Activated B cell treated with CpG ODN at 0.5 μM for 24 hours (primary cell): ENCODE measurements at places on chromosomes 7 and 10. TPM values are rescaled to one million over a fixed set of nuclear protein-coding genes. Genes with fewer than 3 reads are reported as not detected.

- DNase-seq, result no peak
Measured at GRCh38 chr10:22133749-22134624, 83.8 kb downstream of the EBLN1 start.

- DNase-seq, result no peak
Measured at GRCh38 chr7:77316219-77316978, 99.8 kb downstream of the GSAP start.

MNX1 gene
- total RNA-seq, result not detected in 2 replicates

- DNase-seq, result no peak
Measured at GRCh38 chr7:36312064-36312914, 77.4 kb upstream of the ANLN start.

DNA sequence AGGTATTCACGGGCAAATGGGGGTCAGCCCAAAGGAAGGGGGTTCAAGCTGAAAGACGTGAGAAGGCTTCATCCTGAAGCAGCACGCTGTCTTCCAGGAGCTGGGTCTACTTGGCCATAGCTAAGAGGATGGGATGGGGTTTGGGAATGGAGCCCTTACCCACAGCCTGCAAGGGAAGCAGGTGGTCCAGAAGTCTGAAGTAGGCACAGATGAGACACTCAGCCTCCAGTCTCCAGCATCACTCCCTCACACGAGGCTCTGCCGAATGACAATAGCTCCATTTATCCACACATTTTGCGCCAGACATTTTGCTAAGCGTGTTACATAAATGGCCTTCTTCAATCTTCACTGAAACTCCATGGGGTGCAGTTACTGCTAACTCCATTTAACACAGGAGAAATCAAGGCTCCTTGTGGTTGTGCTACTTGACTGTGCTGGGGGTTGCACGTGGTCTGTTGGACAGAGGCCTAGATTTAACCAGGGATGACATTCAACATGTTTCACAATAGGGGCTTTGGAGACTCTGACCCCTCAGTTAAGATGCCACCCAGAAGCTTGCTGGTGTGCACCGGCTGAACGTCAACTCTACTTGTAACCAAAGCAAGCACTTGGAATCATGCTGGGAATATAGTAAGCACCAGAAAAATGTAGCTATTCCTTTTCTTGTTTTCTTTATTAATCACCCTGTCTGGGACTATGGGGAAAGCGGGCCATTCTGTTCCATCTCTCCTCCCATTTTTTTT is 85.3 kb downstream of the FAM241B start:
- no peak for DNase-seq

GIMAP4 gene
- total RNA-seq, result 0.29 and 0.40 TPM in 2 replicates

ELN gene
- not detected in 2 replicates for total RNA-seq

ASAH2 gene
- 1.8 and 2.3 TPM in 2 replicates for total RNA-seq

DNA sequence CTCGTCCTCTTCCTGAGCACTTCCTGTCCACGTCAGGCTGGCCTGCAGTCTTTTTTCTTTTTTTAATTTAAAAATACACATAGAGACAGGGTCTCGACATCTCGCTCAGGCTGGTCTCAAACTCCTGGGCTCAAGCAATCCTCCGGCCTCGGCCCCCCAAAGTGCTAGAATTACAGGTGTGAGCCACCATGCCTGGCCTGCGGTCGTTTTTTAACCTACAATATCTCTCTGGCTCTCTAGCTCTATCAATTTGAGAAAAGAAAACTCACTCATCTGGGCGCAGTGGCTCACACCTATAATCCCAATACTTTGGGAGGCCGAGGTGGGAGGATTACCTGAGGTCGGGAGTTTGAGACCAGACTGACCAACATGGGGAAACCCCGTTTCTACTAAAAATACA is 4.0 kb upstream of the OAT start:
- no peak for DNase-seq

MOGAT3 gene
- not detected in 2 replicates for total RNA-seq

DNA sequence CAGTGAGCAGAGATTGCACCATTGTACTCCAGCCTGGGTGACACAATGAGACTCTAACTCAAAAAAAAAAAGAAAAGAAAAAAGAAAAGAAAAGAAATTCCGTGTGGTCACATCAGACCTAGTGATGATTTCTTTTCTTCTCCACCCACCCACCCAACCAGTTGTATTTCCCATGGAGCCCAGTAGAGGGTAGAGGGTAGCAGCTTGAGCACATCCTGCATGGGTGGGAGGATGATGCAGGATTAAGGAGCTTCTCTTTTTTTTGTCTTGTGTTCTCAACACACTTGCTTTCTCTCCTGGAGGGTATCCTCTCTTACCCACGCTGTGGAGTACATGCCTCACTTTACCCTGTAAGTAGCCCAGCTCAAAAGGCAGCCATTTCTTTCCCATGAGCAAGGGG is 118.6 kb upstream of the CARD11 start:
- no peak for DNase-seq

DNA sequence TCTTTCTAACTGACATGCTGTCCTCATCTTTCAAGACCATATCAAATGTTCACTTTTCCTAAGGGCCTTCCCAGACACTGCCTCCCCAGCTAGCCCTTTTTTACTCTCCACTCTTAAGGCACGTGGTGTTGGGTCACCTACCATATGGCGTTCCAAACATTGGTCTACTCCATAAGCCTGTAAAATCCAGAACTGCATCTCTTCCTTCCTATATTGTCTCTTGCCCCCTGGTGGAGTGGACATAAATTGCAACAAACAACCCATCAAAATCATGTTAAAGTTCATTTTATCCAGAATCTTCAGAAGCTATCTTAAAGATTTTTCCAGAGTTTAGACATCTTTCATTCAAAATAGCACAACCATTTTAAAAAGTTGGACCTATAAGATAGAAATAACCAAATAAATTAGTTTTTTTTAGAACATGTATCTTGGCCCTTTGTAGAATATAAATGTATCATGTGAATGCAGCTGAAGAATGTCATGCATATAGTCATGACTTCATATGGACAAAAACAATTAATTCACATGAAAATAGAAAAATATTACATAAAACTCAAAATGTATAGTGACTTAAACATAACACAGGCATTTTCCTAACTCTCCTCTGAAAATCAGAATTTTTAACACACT is 180.6 kb upstream of the CHRM2 start:
- no peak for DNase-seq

- no peak for DNase-seq
Measured at GRCh38 chr10:5343561-5343960, 21.2 kb upstream of the UCN3 start.

DNA sequence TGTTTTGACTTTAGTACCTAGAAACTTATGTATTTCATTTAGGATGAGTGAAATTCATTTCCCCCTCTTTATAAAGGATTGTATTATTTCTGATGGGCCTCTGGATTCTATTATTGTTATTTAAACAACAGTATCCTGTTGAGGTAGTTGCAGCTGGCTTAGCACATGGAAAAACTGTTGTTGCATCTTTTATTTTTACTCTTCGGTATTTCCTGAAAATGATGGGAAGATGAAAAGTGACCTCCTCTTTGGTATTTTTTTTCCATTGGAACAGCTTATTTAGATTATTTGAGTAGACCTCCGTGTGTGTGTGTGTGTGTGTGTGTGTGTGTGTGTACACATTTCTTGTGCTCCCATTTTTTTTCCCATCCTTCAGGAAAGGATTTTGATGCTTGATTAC is 129.8 kb downstream of the PRKG1 start:
- DNase-seq, result no peak

ODAD2 gene
- total RNA-seq, result not detected in 2 replicates

DNA sequence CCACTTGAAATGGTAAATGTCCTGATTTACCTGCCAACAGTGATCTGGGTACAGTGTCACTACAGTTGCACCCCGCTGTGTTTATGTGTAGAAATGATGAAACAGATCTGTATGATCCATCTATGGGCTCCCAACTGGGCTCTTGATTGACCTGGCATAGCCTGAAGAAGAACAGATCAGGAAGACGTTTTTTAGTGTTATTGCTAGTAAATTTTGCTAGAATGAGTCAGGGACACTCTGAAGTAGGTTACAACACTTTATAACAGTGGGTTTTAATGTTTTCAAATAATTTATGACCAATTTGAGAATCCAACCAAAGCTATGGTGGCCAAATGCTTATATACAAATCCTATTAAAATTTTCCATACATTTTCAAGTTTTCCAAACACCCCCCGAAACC is 110.3 kb downstream of the DKK1 start:
- no peak for DNase-seq

- no peak for DNase-seq
Measured at GRCh38 chr7:134992626-134993179, 6.4 kb downstream of the AGBL3 start.

DNA sequence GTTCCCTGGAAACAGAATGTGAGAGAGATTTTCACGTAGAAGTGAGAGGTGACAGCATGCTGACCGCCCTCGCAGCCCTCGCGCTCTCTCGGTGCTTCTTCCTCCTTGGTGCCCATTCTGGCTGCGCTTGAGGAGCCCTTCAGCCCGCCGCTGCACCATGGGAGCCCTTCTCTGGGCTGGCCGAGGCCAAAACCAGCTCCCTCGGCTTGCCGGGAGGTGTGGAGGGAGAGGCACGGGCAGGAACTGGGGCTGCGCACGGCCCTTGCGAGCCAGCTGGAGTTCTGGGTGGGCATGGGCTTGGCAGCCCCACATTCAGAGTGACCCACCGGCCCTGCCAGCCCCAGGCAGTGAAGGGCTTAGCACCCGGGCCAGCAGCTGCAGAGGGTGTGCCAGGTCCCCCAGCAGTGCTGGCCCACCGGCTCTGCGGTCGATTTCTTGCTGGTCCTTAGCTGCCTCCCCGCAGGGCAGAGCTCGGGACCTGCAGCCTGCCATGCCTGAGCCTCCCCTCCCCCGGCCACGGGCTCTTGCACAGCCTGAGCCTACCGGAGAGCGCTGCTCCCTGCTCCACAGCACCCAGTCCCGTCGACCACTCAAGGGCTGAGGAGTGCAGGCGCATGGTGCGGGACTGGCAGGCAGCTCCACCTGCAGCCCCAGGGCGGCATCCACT is 888.7 kb upstream of the ZWINT start:
- no peak for DNase-seq

DNA sequence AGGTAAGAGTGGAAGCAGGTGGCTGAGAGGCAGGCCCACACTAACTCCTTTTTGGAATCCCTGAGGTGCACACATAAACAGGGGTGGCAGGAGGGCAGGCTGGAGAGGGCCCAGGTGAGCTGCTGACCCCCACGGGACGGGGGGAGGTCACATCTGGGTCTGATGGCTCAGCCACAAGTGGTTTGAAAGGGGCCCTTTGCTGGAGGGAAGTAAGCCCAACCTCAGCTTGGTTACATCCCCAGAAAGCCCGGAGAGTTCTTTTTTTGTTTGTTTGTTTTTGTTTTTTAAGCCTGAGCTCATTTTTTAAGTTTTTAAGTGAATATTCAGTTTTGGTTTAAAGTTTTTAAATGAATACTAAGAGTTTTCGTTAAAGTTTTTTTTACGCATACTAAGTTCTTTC is 72.8 kb upstream of the CUX1 start:
- no peak for DNase-seq

GRCh38 chr10:87646935-87647334 is 12.7 kb upstream of the PAPSS2 start:
- no peak for DNase-seq

PAPOLB gene
- total RNA-seq, result 0.07 TPM in 1 of 2 replicates, not detected in the other

DNA sequence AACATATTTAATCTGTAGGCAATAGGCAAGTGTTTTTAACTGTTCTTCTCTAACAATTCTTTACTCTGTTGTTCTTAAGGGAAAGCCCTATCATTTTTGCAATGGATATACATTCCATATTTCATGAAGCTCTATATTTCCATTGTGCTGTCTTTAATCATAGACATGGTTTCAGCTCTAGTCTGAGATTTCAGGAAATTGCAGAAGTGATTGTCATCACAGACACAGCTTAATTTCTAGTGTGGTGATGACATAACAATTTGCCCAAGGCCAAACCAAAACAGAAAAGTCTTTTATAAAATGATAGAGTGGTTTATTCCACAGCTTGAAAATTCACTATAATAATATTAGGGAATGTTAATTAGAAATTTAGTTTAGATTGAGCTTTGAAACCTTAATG is 494.1 kb upstream of the SEMA3A start:
- no peak for DNase-seq

- DNase-seq, result no peak
Measured at GRCh38 chr7:69843653-69844052, 245.4 kb downstream of the AUTS2 start.

TFEC gene
- 35.0 and 39.7 TPM in 2 replicates for total RNA-seq

- DNase-seq, result no peak
Measured at GRCh38 chr10:102579328-102579727, 65.0 kb upstream of the TRIM8 start.

- DNase-seq, result no peak
Measured at GRCh38 chr7:44264221-44264931, 61.0 kb downstream of the CAMK2B start.

CPVL gene
- total RNA-seq, result not detected in 2 replicates

NEURL1 gene
- total RNA-seq, result 0.61 and 0.93 TPM in 2 replicates

PNLIP gene
- total RNA-seq, result not detected in 2 replicates

LEP gene
- not detected in 2 replicates for total RNA-seq

AKR1B15 gene
- not detected in 2 replicates for total RNA-seq

SMKR1 gene
- total RNA-seq, result 2.2 and 2.4 TPM in 2 replicates

PITX3 gene
- total RNA-seq, result not detected in 2 replicates

AKR1C8 gene
- not detected in 2 replicates for total RNA-seq

GRCh38 chr7:36802459-36803135 is 78.3 kb upstream of the AOAH start:
- DNase-seq, result no peak

DNA sequence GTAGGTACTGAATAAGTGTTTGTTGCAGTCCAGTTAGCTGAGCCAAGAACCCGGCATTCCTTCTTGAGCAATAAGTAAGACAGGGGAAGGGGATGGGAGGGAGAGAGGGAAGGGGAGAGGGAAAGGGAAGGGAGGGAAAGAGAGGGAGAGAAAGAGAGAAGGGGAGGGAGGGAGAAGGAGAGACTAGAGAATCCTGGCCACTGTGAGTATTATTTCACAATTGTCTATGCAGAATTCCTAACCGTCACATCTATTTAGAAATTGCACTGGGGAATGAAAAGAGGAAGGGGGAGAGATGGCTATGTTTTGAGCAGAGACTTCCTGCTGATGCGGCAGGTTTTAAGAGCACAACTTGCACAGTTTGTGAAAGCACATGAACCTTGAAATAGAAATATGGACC is 251.4 kb upstream of the ZMIZ1 start:
- DNase-seq, result no peak
